ENCODE measurements at places on chromosomes 6 and 20.
A peak's percentile ranks its signal among the peaks of the same experiment; 100 is the strongest.

- DNase-seq = no peak
Observed at GRCh38 chr20:39004508-39004907, 42.4 kb downstream of the DHX35 start.

DNA sequence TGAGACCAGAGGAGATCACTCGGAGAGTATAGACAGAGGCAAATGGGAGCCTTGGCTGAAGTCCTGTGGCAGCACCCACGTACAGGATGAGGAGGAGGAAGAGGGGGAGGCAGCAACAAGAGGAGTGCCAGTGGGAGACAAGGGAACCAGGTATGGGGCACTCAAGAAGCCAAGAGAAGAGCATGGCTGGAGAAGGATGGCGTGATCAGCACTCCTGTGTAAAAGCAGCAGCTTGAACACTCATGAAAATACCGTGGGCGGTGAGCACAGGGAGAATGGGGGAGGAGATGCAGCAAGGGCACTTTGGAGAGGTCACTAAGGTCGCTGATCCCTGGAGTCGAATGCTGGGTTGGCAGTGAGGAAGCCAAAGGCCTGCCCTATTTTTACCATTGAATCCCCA lies 51.2 kb upstream of the PRND start:
- DNase-seq = no peak

GRCh38 chr20:1633535-1633934 lies 13.7 kb upstream of the SIRPB1 start:
- no peak for DNase-seq

GRCh38 chr6:3251462-3252314 lies 7.1 kb upstream of the PSMG4 start:
- DNase-seq = no peak

- no peak for DNase-seq
Observed at GRCh38 chr6:31764198-31764597, 1.7 kb downstream of the SAPCD1 start.

DNA sequence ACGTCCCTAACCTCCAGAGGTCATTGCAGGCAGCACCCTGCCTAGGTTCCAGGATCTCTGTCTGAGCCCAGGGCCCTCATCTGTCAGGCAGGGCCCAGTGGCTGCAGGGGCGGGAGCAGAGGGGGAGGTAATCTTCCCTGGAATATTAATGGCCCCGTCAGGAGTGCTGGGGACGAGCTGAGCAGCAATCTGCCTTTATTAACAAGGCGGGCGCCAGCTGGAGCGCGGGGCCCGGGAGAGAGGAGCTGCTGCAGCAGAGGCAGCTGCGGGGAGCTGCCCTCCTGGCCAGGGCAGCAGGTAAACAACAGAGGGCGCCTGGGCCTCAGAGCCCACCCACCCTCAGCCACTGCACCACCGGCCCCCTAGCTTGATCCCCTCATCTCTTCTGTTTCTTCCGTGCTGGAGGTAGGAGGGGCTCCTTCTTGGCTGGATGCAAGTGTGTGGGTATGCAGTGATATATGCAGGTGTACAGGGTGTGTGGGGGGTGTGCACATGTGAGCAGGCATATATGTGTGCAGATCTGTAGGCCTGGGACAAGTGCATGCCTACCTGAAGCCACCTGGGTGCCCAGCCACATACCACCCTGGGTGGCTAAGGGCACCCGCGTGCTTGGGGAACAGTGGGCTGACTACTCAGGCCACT lies 131.8 kb upstream of the MLN start:
- DNase-seq = no peak

- DNase-seq = peak; percentile 48
Observed at GRCh38 chr20:50992733-50993457, 30.0 kb downstream of the KCNG1 start.

GRCh38 chr6:69918813-69919475 lies 52.6 kb downstream of the COL19A1 start:
- no peak for DNase-seq

DNA sequence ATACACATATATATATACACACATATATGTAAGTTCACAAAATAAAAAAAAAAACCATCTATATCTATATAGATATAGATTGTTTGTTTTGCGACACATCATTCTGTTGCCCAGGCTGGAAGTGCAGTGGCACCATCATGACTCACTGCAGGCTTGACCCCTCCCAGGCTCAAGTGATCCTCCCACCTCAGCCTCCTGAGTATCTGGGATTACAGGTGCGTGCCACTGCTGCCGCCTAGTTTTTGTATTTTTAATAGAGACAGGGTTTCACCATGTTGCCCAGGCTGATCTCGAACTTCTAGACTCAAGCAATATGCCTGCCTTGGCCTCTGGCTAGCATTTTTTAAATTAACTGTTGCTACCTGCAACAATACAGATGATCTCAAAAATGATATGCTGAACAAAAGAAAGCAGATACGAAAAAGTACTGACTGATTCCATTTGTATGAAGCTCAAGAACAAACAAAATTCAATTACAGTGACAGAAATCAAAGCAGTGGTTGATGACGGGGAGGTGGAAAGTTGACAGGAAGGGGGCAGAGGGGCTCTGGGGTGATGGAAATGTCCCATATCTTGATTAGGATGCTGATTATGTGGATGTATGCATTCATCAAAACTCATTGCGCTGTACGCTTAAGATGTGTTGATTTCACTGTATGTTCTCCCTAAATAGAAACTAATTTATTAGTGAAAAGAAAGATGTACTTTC lies 49.6 kb downstream of the ATXN1 start:
- DNase-seq = no peak

DNA sequence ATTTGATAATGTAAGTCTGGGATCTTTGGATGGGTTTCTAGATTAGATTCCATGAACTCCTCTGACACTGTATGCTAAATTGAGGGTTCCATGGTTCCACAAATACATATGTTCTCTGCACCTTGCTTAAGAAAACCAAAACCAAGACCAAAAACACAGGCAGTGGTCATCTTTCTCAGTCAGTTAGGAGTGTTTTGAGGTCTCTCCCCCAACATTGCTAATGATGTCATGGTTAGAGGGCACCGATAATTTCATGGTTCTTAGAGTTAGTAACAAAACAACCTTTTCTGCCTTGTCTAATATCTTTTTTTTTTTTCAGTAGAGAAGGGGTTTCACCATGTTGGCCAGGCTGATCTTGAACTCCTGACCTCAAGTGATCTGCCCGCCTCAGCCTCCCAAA lies 44.5 kb downstream of the ARID1B start:
- DNase-seq = no peak

GRCh38 chr6:78962448-78962847 lies 95.1 kb downstream of the IRAK1BP1 start:
- DNase-seq = no peak

GRCh38 chr6:126066053-126067048 lies 80.0 kb downstream of the TRMT11 start:
- DNase-seq = no peak

DNA sequence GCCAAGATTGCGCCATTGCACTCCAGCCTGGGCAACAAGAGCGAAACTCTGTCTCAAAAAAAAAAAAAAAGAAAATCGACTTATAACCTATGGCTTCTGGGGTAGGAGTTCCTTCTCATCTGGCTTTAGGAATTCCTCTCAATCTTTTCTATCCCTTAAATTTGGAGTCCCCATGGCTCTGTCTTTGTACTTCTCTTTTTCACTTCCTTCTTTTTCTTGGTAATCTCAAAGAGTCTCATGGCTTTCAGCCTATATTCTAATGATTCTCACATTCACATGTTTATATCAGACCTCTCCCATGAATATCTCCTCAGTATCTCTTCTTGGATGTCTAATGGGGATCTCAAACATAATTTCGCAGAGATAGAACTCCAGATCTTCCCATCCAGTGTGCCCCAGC lies 42.8 kb upstream of the RALGAPA2 start:
- no peak for DNase-seq

GRCh38 chr6:34584694-34585093 lies 28.6 kb upstream of the SPDEF start:
- DNase-seq = no peak

DNA sequence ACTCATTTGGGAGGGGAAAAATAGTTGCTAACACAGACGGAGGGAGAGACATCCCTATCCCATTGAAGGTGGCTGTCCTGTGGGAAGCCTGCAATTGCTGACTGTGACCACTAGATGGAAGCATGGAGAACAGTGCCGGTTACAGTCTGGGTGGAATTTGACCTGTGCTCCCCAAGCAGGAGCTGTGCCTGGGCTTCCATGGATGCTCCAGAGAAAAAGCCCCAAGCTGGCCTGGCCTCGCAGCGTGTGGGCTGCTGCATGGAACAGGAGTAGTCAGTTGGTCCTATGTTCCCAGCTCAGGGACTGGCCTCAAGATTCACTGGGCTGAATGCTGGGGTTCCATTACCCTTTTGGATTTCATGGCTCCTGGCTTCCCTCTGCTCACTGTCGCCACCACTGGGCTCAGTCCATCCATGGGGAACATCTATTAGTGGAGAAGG lies 116.3 kb upstream of the CHD6 start:
- peak; percentile 2 for DNase-seq

DNA sequence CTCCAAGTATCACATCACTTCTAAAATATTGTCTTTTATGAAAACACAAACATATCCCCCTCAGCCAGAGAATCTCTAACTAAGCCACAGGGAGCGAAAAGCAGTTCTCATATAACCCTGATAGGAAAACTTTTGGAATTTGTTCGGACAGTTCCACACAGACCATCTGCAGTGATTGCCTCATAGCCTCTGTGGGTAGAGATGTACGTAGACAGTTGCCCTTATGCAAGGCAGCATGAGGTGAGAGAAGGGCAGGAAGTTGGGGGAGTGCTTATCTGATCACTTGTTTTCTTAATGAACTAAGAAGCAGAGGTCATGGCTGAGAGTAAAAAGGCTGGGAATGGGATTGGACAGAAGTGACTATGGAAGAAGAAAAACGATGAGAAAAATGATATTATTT lies 39.6 kb downstream of the SLC23A2 start:
- DNase-seq = peak; percentile 86

DNA sequence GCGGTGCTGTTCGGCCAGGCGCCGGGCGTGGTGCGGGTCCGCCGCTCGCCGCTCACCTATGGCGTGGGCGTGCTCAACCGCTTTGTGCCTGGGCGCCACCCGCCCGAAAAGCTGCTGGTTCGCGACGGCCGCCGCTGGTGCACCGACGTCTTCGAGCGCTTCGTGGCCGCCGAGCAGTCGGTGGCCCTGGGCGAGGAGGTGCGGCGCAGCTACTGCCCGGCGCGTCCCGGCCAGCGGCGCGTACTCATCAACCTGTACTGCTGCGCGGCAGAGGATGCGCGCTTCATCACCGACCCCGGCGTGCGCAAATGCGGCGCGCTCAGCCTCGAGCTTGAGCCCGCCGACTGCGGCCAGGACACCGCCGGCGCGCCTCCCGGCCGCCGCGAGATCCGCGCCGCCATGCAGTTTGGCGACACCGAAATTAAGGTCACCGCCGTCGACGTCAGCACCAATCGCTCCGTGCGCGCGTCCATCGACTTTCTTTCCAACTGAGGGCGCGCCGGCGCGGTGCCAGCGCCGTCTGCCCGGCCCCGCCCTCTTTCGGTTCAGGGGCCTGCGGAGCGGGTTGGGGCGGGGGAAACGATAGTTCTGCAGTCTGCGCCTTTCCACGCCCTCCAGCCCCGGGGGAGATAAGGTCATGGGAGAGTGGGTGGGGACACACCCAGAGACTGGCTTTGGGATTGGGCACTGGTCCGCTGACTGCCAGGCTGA lies 15.7 kb downstream of the ADISSP start:
- no peak for DNase-seq
